HT-29 (cell line): ENCODE measurements at places on chromosomes 16 and 17.
A peak's percentile ranks its signal among the peaks of the same experiment; 100 is the strongest.

GRCh38 chr16:86988920-86989696 is 328.1 kb downstream of the C16orf95 start:
- DNase-seq: no peak

DNA sequence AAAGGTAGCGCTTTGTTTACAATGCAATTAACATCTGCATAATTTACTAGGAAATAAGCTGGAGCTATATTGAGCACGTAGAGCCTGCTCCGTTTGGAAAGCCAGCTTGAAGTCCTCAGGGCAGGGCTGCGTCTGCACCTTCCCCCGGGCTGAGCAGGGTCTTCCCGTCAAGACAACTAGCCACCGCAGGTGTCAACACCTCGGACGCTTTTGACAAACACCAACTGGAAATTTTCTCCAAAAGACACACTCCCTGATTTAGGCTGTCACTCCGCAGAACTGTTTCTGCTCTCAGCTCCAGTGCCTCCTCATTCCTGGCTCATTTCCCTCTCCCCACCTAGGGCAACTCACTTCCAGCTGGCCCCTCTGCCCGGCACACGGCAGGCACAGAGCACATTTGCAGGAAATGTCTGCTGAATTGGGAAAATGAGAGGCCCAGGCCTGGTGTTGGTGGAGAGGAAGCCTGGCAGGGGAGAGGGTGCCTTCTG is 170.3 kb downstream of the MAF start:
- no peak for DNase-seq

DNA sequence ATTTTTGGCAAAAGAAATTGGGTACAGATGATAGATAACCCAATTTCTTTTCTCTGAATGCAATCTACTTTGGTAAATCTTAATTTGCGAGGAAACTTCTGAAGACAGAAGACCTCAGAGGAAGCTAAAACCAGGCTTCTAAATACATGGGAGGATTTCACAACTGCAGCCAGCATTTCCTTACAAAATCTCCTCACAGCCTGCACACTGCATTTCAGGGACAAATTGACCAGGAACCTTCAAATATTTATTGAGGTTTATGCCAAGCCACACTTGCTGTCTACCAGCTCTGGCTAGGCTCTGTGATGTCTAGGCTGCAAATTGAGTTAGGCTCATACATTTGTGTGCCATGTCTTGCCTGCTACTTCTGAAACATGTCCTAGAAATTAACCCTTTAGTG is 167.3 kb upstream of the CDH5 start:
- DNase-seq: no peak

- peak; percentile 86 for DNase-seq
Measured at GRCh38 chr17:74417178-74418045, 14.5 kb upstream of the GPRC5C start.

- peak; percentile 38 for DNase-seq
Measured at GRCh38 chr16:54242199-54242598, 44.4 kb downstream of the IRX3 start.

DNA sequence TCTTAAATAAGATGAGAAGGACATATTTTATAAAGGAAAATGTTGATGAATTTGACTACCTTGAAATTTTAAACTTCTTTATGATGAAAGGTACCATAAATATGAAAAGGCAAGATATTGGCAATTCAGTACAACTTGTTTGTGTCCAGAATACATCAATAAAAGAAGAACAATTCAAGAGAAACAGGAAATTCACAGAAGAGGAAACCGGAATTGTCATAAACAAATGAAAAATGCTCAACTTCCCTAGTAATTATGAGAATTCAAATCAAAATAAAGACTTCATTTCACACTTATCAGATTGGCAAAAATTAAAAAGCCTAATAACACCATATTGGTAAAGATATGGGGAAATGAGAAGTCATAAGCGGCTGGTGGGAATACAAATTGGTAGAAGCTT is 54.3 kb downstream of the WSB1 start:
- DNase-seq: no peak

DNA sequence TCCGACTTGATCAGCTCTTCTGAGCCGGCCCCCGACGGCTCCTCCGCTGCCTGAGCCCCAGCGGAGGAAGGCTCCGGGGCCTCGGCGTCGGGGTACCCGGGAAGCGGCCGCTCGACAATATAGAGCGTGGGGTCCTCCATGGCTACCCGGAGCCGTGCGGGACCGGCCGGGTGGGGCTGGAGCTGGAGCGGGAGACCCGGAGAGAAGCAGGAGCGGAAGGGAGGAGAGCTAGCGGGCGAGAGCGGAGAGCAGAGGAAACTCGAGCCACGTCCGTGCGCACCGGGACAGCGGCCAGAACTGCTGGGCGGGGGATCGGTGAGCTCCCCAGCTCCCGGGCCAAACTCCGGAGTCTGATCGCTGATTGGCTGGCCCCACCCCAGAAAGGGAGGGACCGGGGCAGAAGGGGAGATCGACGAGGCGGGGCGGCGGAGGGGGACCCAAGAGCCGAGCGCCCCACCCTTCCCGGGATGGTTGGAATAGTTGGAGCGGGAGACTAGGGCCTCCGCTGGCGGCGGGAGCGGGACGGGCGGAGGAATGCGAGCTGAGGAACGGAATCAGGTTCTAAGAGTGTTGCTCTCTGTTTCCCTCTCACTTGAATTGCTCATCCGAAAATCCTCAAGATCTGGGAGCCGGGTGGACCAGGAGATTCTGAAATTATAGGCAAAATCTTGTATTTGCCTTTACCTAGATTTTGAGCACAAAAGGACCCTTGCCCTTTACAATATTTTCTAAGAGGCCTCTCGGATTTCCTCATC is at the start of gene CAVIN1:
Gene CAVIN1 (minus strand): TSS at position 299 of the 755 bp plus-strand sequence. CDS start 159 bp downstream, at position 140.
- DNase-seq: peak; percentile 77

GRCh38 chr17:30970831-30971567 is at the start of gene RNF135:
Gene RNF135, plus strand, starts transcription at chr17:30971039. Its CDS starts 35 bp downstream, at chr17:30971074.
- peak; percentile 96 for DNase-seq

DNA sequence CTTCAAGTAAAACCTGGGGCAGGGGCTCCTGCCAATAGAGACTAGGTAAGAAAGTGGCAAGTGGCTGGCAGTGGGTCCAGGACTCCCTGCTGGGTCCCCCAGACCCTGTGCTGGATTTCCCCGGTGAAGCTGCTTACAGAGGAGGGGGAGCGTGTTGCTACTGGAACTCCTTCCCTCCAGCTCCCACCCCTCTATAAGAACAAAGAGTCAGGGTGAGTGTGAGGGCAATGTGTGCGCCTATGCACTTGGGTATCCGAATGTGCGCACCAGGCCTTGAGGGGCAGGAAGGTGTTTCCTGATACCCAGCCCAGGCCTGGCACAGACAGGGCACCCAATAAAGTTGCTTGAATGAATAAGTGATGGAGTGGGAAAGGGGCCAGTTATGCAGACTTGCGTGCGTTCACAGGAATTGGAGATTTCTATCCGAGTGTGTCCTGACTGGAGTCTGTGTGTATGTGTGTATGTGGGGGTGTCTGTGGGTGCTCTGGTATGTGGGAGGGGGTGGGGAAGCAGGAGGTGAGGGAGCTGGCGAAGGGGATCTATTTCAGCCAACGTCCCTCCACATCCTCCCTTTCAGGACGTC is 11.7 kb downstream of the NEUROD2 start:
- DNase-seq: no peak

DNA sequence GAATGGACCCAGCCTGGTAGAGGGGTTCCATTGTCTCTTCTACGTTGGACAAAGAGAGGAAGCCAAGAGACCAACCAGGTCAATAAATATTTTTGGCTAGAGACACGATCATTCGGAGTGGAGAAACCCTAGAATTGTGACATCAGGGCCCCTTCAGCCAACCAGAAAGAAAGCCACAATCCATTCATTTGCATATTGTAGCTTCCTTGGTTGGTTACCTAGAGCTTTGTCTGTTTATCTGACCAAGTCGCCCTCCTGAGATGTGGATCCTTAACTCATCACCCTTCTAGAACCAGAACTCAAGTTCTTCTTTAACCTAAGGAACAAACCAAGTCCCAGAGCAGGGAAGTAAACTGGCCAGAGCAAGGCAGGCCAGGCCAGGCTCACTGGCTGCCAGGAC is at the start of gene CCDC182:
Gene CCDC182 (minus strand): TSS at position 58 of the 400 bp plus-strand sequence. CDS start 27 bp downstream, at position 31.
- DNase-seq: no peak

DNA sequence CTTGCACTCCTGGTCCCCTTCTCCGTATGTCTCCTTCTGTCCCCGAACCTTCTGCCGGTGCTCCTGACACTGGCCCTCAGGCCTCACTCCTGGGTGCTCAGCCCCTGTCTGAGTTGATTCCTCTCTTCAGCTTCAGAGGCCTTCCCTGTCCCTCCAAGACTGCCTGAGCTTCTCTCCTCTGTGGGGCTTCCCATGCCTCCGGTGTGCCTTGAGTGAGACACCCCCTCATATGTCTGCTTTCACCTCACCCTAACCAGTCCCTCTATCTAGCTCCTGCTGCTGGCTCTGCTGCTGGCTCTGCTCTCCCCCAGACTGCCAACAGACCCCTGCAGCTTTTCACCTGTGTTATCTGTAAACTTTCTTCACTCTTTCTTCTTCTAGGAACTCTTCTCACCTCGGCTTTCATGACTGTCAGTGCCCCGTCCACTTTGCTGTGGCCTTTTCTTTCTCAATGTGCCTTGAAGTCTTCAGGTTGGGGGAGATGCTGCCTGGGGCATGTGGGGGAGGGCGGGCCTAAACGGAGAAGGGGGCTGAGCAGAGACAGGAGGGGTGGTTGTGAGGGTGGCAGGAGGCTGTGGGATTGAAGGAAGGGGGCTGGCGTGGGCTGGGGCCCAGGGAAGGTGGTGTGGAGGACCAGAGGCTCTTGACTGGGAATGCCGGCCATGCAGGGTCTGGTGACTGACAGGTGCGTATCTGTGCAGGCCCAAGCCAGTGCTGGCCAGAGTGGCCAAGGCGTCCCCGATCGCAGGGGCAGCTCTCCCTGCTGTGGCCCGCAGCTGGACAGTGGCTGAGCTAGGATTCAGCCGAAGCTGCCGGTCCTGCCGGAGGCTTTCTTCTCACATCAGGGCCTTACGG is 81.3 kb downstream of the METRNL start:
- DNase-seq: no peak

DNA sequence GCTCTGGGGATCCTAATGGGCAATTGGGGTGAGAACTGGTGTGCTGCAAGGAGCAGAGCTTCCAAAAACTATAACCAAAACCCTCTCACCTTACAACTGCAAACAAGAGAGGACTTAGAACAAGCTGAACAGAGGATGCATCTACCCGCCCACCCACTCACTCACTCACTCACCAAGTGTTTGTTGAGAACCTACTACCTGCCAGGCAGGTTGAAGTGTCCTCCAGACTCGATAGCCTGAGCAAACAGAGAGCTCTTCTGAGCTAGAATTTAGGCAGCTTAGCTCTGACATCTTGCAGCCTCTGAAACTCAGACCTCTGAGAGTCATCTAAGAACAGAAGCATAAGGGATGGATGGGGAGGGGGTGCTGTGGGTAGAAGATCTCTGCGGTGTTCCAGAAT is 41.2 kb downstream of the CACNG3 start:
- DNase-seq: no peak

DNA sequence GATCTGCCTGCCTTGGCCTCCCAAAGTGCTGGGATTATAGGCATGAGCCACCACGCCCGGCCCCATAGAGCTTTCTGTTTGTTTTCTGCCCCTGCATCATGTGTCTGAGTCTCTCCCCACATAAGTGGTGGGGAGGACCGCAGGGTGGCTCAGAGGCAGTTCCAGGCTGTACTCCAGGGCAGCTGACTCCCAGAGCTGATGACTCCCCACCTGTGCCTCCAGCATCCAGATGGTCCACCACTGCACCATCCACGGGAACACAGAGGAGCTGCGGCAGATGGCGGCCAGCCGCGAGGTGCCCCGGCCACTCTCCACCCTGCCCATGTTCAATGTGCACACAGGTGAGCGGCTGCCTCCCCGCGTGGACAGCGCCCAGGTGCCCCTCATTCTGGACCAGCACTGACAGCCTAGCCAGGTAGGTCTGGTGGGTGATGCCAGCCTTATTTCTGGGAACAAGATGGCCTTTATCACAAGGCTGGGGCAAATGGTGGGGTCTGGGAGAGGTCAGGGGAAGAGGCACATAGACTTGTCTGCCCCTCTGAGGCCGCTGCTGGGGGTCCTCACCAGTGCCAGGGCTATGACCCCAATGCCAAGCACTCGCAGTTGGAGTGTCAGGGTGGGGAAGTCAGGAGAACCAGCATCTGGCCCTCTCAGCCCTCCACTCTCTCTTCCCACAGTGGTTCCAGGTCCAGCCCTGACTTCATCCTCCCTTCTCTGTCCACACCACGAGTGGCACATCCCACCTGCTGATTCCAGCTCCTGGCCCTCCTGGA is 9.4 kb downstream of the SGCA start:
- no peak for DNase-seq

- no peak for DNase-seq
Measured at GRCh38 chr17:40678902-40679522, 14.0 kb upstream of the KRT222 start.

DNA sequence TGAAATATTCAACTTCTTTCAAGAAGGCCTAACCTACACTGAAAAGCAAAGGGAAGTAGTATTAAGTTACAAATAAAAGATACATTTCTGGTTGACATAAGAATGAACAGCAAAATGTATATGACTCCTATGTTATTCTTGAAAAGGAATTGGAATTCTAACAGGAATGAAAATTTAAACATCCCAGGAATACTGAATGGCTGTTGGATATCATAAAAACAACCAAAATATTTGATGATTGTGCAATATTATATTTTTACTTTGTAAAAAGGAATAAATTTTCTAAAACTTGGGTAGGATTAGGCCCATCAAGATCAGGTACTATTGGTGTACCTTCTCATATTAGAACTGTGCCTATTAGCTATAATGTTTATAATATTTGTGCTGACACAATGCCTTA is 50.0 kb downstream of the CYB5B start:
- no peak for DNase-seq

DNA sequence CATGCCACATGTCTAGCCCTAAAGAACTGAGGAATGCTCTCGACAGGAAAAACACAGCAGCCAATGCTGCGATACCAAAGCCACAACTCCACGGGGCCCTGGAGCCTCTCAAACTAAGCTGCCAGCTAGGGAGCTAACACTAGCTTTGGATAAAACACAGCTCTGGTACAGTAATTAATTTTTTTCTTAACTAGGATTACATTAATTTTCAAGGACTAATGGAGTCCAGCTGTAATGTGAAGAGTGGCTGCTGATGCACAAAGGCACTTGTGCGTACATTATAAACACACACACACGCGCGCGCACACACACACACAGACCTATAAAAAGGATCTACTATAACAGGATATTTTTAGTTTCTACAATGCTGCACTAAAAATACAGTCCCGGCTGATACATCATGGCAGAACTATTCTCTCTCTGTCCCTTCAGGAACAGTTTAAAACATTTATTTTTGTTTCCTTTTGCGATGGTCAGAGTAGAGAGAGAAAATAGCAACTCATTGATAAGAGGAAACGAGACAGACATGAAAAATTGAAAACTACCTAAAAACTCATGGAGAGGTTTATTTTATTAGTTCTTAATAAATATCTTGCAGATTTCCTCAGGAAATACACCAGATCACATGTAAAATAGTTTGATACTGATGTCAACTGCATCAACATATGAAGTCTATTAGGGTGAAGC is 88.5 kb downstream of the SMG6 start:
- no peak for DNase-seq

GRCh38 chr16:64754279-64754678 is 367.6 kb downstream of the CDH11 start:
- DNase-seq: no peak
